LoVo (cell line): ENCODE measurements at places on chromosomes 5 and 9.

GRCh38 chr5:102595332-102595731, 96.5 kb upstream of the SLCO6A1 start:
- no peak for DNase-seq

- DNase-seq, result no peak
Measured at GRCh38 chr9:105205787-105206495, 38.5 kb upstream of the SLC44A1 start.

DNA sequence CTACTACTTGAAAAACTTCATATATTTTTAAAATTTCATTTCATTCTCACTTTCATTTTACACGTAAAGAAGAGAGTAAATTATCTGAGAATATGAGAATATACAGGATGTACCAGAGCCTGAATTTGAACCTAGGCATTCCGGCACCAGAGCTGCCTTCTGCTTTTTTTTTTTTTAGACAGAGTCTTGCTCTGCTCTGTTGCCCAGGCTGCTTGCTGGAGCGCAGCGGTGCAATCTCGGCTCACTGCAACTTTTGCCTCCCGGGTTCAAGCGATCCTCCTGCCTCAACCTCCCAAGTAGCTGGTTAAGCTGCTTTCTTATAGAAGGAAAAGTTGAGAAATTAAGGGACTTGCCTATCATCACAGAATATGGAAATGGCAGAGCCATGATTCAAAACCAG, 540.1 kb downstream of the EBF1 start:
- no peak for DNase-seq

GRCh38 chr5:3006526-3006925, 255.0 kb upstream of the IRX2 start:
- no peak for DNase-seq

GRCh38 chr5:66697796-66698564, 101.8 kb downstream of the MAST4 start:
- DNase-seq, result no peak

DNA sequence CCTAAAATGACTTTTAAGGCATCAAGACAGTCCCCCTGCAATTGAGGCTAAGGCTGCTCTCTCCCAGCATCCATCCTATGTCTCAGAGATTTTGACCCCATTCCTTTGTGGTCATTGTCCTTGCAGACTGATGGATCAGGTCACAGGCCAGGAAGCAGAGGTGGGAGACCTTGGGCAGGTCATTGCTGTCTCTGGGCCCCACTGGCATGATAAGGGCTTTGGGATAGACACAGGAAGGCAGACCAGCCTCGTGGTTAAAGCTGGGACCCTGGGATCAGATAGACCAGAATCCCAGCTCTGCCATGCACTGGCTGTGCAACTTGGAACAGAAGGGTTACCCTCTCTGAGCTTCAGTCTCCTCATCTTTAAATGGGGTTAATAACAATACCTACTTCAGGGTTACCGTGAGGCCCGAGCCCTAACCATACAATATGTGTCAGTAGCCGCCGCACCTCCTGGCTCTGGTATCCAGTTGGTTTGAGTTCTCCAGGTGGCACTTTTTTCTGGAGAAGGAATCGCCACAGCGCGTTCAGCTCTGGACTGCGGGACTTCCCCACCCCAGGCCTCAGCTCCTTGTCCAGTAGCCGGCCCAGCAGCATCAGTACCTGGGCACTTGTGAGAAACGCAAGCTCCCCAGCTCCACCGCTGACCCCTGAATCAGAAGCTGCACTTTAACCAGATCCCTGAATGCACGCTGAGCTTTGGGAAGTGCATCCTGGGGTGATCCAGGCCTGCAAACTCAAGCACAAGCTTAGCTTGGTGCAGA, 21.4 kb downstream of the LAMC3 start:
- DNase-seq, result no peak

GRCh38 chr5:108415726-108416125, 33.8 kb upstream of the FBXL17 start:
- DNase-seq, result no peak

DNA sequence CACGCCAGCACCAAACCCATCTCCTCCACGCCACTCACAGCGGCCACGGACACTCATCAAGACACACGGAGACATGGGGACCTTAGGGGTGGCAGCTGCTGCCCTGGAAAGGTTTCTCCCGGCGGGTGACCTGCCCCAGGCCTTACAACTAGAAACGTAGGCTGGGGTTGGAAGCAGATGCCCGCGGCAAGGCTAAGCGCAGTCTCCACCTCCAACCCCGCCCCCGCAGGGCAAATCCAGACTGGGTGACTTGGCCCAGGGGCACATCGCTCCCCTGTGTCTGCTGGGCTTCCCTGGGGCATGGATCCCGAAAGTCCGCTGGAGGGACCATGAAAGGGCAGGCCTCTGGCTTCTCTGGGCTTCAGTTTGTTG, 12.0 kb upstream of the ASS1 start:
- DNase-seq, result no peak

GRCh38 chr5:134445856-134446818, 34.5 kb upstream of the CDKN2AIPNL start:
- DNase-seq, result no peak

GRCh38 chr5:65803699-65804391, 81.8 kb downstream of the NLN start:
- no peak for DNase-seq

DNA sequence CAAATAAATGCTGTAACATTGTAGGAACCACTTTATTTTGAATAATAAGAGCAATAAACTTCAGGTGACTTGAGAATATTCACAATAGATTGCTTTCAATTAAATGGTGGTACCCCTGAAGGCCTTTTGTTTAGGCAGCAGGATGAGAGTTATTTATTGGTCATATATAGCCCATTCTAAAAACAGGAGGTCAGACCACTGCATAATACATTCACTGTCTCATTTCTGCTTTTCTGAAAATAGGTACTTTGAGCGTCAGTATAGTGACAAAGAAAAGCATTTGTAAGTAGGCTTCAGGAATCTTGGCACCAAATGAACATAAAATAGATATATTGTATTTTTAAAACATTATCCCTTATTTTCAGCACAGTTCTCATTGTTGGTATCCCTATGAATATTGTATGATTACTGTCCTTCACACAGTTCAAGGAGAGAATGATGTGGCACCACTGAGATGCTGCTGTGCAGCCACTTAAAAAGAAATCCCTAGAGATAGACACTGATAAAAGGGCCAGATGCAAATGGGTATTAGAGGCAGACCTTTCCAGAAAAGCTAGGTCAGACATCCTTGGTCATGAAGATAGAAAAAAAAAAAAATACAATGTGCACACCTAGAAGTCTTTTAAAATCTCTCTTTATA, 381.8 kb upstream of the ST8SIA4 start:
- DNase-seq, result no peak

GRCh38 chr5:125487231-125487630, 740.8 kb upstream of the ZNF608 start:
- DNase-seq, result no peak

GRCh38 chr9:71755230-71755629, 13.1 kb downstream of the CEMIP2 start:
- DNase-seq, result no peak

GRCh38 chr5:113660706-113661250, 147.3 kb downstream of the YTHDC2 start:
- no peak for DNase-seq

GRCh38 chr5:59542851-59543820, 350.4 kb downstream of the PDE4D start:
- no peak for DNase-seq

- DNase-seq, result peak; percentile 66
Measured at GRCh38 chr5:79133121-79133656, 21.6 kb downstream of the BHMT start.

DNA sequence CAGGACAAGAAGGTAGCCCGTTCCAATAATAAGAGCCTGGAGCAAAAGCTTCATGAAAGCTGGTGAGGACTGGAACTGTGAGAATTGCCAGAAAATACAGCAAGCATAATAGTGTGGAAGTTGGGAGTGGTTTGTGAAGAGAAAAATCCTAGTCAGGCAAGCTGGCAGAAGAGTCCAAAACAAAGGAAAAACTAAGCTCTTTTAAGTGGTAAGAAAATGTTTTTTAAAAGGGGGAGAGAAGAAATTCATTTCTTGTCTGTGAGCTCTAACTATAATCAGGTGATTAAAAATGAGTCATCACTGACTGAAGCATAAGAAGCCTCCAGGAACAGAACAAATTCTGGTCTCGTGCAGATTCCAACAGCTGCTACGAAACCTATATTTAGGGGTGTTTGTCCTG, 102.6 kb downstream of the CAAP1 start:
- no peak for DNase-seq

GRCh38 chr5:141508798-141509611, 20.1 kb downstream of the PCDHGC5 start:
- DNase-seq, result no peak

- no peak for DNase-seq
Measured at GRCh38 chr5:180803181-180804128, 849 bp upstream of the MGAT1 start.

DNA sequence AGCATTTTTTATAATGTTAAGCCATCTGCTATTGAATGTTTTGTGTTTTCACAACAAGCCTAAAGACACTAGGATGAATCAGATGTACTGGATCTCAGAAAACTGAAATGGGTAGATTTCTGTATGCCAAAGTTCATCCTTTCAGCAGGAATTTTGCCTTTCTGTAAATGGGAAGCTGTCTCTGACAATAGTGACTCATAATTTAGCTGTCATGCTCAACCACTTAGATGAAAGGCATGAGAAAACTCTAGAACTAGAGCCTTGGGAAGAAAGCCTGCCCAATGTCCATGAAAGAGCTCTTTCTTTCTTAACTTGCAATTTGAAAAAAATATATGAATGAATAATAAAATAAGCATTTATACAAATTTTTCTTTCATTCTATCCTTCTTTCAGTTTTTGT, 616.0 kb upstream of the EDIL3 start:
- no peak for DNase-seq

DNA sequence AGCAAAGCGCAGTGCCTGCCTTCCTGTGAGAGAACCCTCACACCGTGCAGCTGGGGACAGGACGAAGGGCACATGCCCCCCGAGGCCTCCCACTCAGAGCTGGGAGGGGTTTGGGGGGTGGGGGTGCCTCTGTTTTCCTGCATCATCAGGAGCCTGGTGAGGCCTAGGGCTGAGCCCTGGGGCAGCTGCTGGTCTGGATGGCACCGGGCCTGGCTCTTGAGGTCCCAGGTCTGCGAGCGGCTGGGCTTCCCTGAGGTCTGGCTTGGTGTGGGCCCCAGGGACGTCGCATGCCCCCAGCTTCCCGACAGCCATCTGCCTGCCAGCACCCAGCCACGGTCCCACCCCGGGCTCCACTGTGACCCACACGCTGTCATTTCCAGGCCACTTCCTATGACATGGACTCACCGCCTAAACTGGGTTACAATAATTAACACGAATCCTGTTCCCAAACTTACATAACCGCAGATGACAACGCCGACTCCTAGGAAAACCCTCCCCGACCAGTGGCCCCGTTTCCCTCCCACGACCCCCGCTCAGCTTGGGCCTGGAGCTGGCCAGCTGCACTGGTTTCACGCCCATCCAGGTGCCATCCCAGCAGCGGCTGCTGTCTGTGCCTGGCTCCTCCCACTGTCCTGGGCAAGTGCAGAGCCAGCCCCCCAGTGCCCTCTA, 8.7 kb downstream of the NACC2 start:
- DNase-seq, result no peak

DNA sequence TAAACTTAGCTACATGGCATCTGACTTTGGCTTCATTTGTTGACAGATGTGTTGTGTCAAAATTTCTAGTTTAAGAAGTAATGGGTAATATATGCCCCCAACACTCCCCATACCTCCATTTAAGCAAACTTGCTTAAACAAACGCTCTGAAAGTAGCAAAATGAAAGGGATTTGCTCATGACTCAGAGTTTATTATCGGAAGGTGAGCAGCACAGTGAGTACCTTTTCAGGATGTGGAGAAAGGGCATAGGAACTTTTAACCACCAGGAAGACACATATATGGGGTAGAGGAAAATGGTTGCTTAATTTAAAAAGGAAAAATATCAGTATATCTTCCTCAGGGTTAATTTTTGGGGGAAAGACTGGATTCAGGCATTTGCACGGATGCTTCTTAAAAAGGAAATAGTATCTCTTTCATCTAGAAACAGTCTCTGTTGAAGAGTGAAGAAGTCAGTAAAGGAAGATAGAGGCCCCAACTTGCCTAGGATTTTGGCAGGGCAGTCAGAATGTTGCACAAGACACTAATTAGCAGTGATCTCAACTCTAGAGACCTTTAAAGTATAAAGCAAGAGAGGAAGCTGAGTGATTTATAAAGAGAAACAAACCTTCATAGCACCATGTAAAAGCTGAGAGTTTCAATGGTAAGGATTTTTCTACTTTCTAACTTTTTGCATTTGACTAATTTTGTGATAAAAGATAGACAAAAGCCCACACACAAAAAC, 155.1 kb downstream of the TRIO start:
- no peak for DNase-seq

GRCh38 chr9:21684831-21685362, 117.5 kb upstream of the MTAP start:
- peak; percentile 92 for DNase-seq

DNA sequence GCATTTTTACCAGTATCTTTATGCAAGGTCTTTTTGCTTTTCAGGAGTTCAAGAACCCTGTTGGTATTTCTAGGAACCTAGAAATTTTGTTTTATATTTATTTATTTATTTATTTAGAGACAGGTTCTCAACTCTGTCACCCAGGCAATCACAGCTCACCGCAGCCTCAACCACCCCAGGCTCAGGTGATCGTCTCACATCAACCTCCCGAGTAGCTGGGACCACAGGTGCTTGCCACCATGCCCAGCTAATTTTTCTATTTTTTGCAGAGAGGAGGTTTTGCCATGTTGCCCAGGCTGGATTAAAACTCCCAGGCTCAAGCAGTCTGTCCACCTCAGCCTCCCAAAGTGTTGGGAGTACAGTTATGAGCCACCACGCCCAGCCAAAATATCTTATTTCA, 32.9 kb downstream of the LHX6 start:
- no peak for DNase-seq

GRCh38 chr5:181152406-181152805, 5.0 kb downstream of the OR2V2 start:
- DNase-seq, result no peak

DNA sequence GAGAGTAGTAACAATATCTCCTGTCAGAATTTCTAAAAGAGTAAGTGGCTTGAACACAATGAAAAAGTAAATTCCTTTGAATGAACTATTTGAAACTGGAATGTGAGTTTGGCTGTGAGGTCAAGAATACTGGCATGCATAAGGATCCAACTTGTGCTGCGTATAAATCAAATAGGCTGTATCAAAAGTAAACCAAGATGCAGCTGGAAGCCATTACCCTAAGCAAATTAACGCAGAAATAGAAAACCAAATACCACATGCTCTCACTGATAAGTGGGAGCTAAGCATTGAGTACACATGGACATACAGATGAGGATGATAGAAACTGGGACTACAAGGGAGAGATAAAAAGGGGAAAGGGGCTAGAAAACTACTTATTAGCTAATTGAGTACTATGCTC, 24.0 kb upstream of the SRFBP1 start:
- DNase-seq, result no peak

DNA sequence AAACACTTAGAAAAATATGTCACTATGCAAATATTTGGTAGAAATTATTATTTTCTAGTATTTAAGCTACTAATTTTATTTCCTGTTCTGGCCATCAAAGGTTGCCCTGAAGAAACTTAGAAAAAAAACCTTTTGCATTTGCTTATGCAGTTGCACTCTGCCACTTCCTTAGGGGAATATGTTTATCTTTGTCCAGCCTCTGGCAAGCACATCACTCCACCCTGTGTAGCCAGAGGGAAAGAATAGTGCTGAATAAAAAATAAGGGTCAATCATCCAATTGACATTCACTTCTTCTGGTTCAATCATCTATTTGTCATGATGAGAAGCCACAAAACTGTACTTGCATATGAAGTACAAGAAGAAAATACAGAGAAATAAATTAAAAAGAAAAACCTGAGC, 72.8 kb downstream of the CETN3 start:
- DNase-seq, result no peak
